Fibroblast of skin of right biceps (primary cell): ENCODE measurements at places on chromosomes 4 and X.
A peak's percentile ranks its signal among the peaks of the same experiment; 100 is the strongest.

- peak; percentile 67 for DNase-seq
Measured at GRCh38 chr4:102554482-102554881, 53.3 kb downstream of the NFKB1 start.

DNA sequence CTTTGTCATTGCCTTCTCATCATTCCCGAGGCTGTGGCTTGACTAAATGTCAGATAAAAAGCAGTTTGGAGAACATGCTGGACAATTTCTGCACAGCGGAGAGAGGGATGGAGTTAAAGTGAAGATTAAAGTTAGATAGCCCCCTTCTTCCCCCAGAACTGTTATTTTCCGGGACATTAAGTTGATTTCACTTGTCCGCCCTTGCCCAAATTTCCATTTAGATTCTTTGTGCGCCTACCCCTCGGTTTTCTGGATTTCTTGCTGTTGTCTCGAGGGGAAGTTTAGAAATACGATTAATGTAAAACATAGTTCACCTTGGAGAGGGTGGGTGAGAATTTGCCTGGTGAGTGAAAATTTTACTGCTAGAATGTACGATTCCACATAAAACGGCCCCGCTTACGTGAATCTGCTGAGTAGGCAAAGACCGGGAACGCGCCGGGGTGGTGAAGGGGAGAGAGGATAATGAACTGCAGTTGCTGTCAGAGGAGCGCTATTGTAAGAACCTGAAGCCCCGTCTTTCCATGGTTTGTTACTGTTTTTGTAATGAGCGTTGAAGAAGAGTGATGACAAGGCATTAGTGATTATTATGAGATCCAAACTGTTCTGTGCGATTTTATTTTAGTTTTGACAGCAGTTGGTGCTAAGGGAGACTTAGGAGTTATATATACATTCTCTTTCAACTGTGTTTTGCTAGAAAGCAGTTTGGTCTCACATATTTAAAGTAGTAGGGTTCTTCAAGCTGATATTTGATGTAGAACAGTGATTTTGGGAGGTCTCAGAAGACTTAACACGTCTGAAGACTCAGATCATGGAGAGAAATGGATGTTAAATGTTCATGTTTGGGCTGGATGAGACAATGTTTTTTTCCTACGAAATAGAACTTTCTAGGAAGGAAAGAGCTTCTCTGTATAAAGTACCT, 73.0 kb downstream of the AFF1 start:
- DNase-seq, result peak; percentile 55

DNA sequence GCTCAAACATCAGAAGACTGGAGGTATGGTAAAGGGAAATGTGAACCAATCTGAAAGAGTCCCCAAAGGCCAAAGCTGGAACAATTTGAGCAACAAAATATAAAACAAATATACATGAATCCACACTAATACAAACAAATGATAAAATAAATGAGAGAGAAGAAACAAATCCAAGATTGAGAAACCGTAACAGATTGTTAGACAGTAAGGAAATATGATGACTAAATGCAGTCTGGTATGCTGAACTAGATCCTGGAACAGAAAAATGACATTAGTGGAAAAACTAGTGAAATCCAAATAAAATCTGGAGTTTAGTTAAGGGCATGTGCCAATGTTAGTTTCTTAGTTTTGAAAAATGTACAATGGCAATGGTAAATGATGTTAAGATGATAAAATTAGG, 15.9 kb downstream of the PPA2 start:
- DNase-seq, result no peak

DNA sequence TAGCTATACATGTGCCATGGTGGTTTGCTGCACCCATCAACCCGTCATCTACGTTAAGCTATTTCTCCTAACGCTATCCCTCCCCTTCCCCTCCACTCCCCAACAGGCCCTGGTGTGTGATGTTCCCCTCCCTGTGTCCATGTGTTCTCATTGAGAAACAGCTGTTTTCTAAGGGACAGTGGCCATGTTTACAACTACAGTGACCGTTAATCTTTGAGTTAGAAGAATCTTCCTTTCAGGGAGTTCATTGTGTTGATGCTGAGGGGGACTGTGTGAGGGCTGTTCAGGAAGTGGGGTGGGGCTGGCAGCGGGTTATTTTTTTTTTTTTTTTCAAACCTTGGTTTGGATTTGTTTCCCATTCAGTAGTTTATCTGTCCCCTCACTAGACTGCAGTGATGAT, 179.9 kb downstream of the NHS start:
- no peak for DNase-seq

GRCh38 chrX:56782352-56782751, 53.3 kb downstream of the NBDY start:
- DNase-seq, result no peak
